CD4-positive, CD25-positive, alpha-beta regulatory T cell (primary cell): ENCODE measurements at places on chromosomes 16 and 17. TPM values are rescaled to one million over a fixed set of nuclear protein-coding genes. Genes with fewer than 3 reads are reported as not detected.
A peak's percentile ranks its signal among the peaks of the same experiment; 100 is the strongest.

The GNGT2 gene
- 6.5 TPM for polyA plus RNA-seq

GRCh38 chr16:84069540-84069939 lies 26.9 kb upstream of the SLC38A8 start:
- DNase-seq, result no peak

- DNase-seq, result no peak
Observed at GRCh38 chr16:83305092-83305491, 502.7 kb upstream of the HSBP1 start.

DNA sequence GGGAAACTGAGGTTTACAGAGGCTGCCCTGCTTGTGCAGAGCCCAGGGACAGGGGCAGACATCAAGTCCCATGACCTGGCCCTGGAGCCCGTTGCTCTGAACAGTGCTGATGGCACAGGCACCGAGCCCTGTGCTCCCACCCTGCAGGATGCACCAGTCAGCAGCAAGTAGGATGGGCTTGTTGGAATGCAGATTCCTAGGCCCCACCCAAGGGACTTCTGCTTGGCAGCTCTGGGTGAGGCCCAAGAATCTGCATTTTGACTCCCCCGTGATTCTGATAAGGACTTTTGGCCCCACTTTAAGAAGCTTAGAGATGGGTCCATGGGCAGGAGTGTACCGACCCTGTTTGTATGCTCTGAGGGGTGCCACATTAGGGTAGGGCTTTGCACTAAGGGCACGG lies 23.3 kb downstream of the LASP1 start:
- no peak for DNase-seq

DNA sequence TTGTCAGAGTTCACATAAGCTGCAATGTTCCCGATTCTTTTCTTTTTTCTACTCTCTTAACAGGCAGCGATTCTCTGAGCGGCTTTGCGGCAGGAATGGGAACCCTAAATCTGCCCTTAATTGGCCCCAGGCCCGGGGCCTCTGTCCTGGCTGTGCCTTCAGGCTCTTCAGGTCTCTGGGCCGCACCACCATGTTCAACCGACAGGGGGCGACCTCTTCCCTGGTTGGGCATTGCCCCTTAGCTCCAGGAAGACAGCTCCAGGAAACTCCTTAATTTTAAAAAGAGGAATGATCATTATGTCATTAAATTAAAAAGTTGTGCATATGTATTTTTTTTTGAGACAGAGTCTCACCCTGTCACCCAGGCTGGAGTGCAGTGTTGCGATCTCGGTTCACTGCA lies 20.3 kb downstream of the CACNG5 start:
- peak; percentile 3 for DNase-seq

DNA sequence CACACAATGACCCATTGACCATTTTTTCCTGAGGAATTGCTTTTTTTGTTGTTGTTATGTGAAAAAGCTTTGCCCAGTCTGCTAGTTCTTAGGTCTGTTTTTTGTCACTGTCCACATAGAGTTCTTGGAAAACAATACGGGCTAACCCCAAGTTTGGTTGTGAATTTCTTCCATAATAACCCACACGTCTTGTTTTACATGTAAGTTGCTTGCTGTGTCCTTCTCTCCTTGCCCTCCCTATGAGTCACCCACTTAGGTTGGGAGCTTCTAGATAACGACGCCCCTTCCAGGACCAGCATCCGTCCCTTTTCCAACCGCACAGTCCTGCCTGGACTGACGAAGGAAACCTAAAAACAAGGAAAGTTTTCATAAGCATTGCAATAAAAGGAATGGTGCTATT lies 175.3 kb upstream of the HS3ST3A1 start:
- no peak for DNase-seq

- no peak for DNase-seq
Observed at GRCh38 chr17:61457226-61457983, 5.2 kb downstream of the TBX4 start.

GRCh38 chr17:29407856-29408255 lies 17.7 kb downstream of the TAOK1 start:
- no peak for DNase-seq

DNA sequence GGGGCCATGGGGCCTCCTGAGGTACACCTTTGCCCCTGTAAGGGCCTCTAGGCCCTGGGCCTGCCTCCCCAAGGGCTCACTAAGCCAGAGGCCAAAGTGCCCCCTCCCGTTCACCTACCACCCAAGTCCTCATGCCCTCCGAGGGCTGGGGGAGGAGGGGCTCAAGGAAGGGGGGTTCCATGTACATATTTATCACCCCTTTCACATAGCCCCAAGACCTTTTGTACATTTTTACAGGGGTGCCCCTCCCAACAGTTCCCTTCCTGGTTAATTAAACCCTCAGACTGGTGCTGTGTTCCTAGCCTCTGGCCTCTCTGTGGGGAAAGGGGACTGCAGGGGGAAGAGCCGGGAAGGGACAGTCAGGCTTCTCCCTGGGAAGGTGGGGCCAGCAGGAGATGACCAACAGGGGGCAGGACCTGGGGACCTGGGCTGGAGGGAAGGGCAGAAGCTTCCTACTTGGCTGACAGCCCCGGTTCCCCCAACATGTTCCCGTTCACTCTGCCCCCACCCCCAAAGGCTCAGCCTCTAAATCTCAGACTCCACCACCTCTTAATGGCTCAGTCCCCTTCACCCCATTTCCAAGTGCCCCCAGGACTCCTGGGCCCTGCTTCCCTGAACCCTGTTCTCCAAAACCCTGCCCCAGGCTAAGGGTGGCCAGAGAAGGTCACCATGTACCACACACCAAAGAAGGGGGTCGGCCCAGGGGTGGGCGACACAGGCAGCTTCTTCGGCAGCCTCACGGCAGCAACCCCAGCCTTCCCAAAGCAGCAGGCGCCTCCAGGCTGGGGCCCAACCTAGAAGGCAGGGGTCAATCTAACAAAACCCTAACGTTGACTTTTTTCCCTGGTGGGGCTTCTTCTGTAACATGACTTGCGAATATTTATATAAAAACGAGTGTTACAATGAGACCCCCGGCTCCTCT lies 11.9 kb downstream of the FBRS start:
- no peak for DNase-seq

DNA sequence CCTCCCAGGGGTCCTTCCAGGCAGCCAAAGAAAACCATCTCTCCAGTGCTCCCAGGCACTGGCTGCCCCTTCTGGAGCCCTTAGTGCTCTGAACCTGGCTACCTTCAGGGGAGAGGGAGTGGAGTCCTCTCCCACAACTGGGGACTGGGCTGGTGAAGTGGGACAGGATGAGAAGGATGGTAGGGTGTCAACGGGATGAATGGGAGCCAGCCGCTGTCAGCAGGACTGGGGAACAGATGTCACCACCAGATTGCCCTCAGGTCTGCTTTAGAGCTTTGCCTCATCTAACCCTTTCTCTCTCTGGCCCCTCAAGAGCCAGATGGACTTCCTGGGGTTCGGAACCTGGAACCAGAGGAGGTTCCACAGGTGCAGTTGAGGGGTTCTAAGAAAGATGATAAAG lies 488 bp upstream of the SEBOX start:
- DNase-seq, result no peak

GRCh38 chr16:75593825-75594820 lies 27.9 kb downstream of the GABARAPL2 start:
- no peak for DNase-seq

DNA sequence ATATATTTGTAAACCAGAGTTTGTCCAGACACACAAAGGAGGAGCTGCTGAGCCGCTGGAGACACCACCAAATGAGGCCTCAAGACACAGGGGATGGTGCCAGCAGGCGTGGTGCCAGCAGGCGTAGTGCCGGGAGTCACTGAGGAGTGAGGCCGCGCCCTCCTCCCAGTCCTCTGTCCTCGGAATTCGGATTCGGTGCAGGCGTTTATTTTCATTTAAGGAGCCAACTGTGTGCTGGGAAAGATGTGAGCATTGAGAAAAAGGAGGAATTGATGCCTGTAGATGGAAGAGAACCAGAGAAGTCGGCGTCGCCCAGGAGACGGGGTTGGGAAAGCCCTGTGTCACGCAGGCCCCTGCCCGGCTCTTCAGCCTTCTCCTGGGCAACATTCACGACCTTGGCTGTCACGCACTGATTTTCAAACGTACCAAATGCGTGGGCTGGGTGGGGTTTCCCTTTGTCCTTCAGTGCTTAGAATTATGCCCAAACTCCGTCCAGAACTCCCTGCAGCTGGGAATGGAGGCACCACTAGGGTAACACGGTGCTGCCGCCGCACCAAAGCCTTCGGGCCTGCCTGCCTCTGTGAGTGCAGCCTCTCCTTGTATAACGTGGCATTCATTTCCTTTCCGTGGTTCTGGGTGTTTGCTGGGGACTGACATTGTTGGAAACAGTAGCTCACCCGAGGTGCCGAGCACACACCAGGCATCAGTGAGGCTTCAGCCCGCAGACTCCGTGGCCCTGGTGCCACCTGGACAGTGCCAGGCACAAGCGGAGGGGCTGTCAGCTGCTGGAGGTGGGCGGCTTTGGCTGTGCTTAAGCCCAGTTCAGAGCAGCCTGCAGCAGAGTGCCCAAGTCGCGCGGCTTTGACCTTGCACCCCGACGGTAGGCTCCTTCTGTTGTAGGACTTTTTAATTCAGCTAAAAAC lies 49.0 kb upstream of the CHMP6 start:
- DNase-seq, result no peak

GRCh38 chr16:80346111-80346632 lies 194.6 kb upstream of the DYNLRB2 start:
- no peak for DNase-seq
